Activated effector memory CD4-positive, alpha-beta T cell treated with Interleukin-2 at 50 U/mL for 16 hours (primary cell): ENCODE measurements at places on chromosomes 3 and 15.

DNA sequence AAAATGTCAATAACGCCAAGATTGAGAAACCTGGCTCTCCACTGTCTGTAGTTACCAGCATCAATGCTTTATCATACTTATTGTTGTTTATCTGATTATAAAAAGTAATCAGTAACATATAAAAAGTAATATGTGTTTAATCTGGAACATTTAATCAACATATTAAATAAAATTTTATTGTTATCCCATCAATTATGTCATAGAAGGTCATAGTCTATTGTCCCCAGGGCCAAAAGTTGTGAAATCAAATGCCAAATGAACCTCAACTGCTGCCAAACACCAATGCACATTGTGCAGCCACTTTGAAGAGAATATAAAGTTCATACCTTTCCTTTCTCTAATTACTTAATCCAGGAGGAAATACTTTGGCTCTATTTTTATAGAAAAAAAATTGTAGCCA lies 106.6 kb downstream of the EOMES start:
- no peak for DNase-seq

- DNase-seq: no peak
These were observed 92.5 kb downstream of the UBE3A start for GRCh38 chr15:25346371-25346770.

DNA sequence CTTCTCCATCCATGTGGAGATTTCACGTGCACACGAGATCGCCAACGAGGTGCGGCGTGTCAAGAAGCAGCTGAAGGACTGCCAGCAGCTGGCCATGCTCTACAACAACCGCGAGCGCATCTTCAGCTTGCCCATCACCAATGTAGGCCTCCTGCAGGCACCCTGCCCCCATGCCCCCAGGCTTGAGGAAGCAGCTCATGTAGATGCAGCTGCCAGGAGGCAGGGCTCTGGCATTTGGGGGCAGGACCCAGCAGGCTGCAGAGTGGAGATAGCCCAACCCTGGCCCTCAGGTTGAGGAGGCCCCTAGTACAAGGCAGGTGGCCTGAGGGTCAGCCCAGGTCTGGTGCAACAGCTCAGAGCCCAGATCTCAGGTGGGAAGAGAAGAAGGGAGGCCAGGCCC lies 36.4 kb downstream of the DNAH1 start:
- no peak for DNase-seq

DNA sequence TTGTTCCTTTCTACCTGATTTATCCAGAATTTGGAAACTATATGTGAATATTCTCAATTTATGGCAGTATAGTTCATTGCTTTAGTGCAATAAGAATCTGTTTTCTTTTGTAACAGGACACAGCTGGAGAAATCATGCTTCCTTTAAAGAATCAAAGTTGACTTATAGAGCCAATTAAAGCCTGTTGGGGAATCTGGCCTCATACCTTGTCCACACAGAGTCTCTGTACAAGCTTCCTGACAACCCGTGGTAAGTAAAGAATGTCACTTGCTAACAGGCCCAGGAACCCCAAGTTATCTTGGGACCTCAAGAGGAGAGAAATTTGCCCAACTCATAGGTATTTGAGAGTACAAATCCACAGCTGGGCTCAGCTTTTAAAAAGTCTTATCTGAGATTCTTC lies 10.2 kb downstream of the ZNF445 start:
- no peak for DNase-seq

- DNase-seq: no peak
These were observed 1134.1 kb downstream of the EPHA3 start for GRCh38 chr3:90241481-90241880.

DNA sequence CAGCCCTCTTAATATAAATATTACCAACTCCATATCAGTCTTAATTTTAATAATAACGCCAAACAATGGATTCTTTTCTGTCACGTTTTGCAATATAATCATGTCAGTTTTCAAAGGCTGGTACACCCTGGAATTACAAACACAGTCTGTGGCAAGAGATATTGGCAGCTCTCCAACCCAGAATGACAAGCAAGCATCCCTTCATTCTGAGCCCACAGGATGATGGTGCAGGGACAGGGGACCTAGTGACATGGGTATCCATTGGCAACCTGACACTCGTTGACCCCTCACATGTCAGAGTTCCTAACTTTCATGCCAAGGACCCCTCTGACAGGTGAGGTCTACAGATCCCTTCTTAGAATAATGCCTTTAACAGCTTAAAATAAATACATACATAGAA lies 154.5 kb upstream of the TSC22D2 start:
- no peak for DNase-seq

GRCh38 chr15:31732726-31733125 lies 297.6 kb upstream of the CHRNA7 start:
- no peak for DNase-seq

GRCh38 chr3:133970916-133971315 lies 58.8 kb downstream of the SLCO2A1 start:
- no peak for DNase-seq

GRCh38 chr3:197499427-197499826 lies 56.3 kb downstream of the BDH1 start:
- DNase-seq: no peak
